ENCODE measurements at places on chromosomes 4 and X.

GRCh38 chrX:64188901-64189300, 16.6 kb downstream of the AMER1 start:
- DNase-seq = no peak

DNA sequence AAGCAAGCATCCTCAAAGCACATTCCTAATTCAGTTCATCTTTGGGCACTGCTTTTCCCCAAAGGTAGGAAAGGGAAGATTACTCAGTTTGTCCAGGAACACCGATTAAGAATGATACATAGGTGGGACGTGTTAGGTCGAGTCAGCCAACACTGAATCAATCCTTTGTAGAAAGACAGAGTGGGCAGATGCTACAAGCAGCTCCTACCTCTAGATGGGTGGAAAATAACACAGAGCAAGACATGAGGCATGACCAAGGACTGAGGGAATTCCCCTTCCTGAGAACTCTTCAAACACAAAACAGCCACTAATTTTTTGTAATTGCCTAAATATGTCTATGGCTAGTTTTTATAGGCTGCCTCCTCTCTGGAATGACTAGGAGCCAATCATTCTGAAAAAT, 331.7 kb downstream of the HNRNPD start:
- DNase-seq = no peak

DNA sequence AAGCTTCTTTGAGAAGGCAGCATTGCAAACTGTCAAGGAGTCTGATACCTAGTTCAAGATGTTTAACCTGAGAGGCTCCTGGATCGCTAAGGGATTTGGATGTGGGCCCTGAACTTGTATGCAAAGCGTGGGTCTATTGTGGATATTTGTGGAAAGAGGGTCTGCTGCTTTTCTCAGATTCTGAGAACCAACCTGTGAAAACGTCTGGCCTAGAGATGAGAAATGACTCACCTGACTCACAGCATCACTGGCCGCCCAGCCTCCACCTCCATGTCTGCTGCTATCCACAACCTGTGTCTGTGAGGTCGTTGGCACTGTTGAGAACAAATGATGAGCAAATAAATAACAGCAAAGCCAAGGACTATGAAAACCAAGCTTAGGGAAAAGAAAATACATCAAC, 33.3 kb upstream of the PROM1 start:
- no peak for DNase-seq

DNA sequence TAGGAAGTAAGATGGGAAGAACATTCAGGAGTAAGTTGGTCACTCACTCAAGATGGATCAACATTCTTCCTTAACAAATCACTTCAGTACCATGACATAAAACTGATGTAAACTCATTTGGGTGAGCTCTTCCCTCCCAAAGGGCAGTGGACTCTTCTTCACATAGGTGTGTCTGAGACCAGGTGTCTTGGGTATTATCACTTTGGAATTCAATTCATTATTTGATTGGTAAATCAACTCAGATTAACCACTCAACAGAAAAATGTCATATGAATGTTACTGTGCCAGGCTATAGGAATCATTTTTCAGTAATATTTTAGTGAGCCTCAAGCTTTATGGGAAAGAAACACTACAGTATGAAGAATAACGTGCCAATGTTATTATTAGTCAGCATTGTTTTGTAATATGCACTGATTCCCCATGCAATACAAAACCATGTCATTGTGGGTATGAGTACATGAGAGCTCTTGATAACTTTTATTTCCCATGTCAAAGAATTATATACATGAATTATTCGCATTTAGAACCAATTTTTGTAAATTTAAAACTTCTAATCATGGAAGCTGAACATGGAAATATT, 58.6 kb upstream of the ETNPPL start:
- no peak for DNase-seq

GRCh38 chrX:2684256-2684655, 6.8 kb upstream of the CD99 start:
- no peak for DNase-seq

DNA sequence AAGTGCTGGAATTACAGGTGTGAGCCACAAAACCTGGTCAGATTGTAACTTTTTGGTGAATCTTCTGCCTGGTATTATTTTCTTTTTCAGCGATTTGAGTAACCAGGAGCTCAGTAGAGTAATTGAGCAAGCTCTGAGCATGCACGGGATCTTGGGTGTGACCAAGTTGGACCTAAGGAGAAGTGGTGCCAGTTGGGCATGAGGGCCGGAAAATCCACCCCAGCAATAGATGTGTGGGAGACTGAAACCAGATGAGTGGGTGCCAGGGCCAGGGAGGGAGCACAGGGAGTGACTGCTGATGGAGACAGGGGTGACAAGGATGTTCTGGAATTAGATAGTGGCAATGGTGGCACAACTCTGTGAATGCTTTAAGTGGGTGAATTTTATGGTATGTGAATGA, 3.7 kb upstream of the CCNQ start:
- DNase-seq = no peak

- no peak for DNase-seq
These were observed 50.4 kb downstream of the SPRY1 start for GRCh38 chr4:123446865-123447474.

GRCh38 chr4:147732518-147733235, 789 bp downstream of the ARHGAP10 start:
- no peak for DNase-seq

DNA sequence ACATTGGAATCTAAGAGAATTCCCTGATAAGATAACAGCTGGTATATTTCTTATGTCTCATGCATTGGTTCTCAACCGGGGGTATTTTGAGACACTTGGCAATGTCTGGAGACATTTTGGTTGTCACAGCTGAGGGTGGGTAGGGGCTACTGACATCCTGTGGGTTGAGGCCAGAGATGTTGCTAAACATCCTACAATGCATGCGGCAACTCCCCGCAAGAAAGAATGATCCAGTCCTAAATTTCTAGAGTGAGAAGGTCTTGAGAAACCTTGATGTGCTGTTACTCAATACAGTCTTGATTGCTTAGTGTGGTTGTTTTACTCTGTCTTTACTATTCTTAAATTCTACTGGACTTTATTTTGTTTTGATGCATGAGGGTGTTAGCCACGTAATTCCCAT, 287.2 kb downstream of the FRMPD4 start:
- no peak for DNase-seq

- peak; percentile 0 for DNase-seq
These were observed 108.3 kb upstream of the KLHL4 start for GRCh38 chrX:87409113-87409841.

DNA sequence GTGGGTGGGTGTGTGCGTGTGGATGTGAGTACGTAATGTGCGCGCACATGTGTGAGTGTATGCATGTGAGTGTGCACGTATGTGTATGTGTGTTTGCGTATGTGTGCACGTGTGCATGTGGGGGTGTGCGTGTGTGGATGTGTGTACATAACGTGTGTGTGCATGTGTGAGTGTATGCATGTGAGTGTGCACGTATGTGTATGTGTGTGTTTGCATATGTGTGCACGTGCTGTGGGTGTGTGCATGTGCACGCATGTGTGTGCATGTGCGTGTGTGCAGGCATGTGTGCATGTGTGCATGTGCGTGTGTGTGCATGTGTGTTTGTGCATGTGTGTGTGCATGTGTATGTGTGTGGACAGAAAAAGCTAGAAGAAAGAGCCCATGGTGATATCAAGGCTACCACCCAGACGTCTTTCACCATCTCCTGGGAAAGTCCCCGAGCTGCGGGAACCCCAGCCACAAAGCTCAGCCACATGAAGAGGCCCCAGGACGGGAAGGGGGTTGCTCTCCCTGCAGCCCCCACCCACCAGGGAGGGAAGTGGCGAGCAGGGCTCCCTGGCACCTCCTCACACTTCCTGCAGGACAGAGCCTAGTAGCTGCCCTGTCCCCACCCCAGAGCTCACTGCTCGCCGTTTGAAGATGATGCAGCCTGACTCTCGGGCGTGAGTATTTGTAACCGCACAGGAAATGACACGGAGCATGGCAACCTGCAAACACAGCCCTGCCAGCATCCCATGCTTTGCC, 108.3 kb downstream of the DCTD start:
- DNase-seq = no peak

DNA sequence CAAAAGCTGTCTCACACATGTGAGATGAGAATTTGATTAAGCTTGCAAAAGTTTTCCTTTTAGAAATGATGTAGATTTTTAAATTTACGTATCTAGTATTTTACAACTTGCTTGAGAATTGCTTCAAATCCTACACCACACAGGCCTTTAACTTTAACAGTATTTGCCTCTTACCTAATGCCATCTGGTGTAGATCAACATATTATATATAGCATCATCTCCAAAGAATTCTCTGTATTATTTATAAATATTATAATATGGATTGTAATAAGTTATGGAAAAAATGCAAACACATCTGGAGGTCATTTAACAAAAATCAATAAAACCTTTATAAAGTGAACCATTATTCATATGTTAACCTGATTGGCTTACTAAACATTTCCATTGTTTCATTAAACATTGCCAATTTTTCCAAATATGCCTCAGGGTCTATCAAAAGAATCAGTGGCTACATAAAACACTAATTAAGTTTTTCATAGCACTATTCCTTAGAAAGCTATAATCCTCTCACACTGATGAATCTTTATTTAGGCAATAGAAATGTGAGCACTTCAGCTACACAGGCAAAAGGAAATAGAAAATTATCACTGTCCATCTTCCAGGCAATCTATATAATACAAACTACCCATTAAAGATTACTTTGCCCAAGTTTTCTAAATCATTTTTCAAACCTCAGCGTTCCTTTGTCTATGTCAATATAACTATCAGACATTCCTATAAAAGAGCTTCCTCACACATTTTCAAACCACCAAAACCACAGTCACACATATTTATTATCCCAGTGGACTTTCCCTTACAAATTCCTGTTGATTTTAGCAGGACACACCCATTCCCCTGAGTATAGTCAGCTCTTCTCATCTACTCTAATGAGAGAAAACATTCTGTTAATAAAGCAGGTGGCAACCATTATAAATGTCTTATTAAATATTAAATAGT, 83.5 kb upstream of the INTU start:
- no peak for DNase-seq

DNA sequence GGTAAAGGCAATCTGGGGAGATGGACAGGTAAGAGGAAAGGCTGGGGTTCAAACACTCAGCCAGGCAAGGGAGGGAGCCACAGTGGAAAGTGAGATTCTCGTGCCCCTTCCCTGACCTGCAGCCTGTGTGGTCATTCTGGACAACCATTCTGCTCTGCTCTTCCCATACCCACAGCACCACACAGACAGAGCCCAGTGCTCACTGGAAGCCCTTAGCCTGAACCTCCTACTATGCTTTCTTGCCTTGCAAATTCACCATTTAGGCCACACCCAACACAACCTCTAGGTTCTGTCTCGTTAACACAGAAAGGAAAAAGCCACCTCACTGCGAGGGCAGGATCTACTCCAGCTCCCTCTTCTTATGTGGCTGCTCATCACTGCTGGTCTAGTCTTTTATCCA, 92.7 kb downstream of the SHISA3 start:
- DNase-seq = no peak

DNA sequence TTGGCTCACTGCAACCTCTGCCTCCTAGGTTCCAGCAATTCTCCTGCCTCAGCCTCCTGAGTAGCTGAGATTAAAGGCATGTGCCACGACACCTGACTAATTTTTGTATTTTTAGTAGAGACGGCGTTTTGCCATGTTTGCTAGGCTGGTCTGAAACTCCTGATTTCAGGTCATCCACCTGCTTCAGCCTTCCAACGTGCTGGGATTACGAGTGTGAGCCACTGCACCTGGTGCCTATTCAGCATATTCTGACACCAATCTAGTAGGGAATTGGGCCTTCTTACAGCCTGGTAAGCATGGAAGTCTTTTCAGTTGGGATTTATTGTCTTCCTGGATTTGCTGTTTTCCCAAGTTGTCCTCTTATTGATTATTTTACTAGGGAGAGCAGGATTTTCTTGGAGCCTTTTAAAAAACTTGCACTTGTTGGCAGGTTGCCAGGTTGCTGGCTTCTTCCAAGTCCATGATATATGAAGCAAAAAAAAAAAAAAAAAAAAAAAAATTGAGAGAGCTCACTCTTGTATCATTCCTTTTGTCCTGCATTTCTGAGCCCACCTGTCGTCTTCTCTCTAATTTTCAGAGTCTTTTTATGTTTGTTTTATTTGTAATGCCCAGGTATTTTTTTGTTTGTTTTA, 43.7 kb downstream of the TMPRSS11E start:
- no peak for DNase-seq

DNA sequence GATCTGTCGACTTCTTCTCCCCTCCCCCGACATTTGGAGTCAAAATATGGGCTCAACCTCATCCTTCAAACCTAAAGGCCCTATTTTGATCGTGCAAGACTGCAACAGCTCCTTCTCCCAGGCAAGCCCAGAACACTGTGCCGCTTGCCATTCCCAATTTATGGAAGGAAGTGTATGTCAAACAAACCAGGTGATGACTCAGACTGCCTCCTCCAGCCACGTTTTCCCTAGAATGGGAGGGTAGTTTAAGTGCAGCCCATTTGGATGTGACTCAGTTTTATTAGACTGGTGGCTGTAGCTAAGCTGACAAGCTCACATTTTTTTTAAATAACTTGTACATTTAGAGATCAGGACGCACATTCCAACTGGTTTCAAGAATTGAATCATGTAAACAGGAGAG, 570.4 kb upstream of the DIPK2B start:
- DNase-seq = no peak

- peak; percentile 47 for DNase-seq
These were observed 206.5 kb upstream of the STK26 start for GRCh38 chrX:131816551-131817136.

- no peak for DNase-seq
These were observed 133.9 kb downstream of the TET2 start for GRCh38 chr4:105280338-105281123.

DNA sequence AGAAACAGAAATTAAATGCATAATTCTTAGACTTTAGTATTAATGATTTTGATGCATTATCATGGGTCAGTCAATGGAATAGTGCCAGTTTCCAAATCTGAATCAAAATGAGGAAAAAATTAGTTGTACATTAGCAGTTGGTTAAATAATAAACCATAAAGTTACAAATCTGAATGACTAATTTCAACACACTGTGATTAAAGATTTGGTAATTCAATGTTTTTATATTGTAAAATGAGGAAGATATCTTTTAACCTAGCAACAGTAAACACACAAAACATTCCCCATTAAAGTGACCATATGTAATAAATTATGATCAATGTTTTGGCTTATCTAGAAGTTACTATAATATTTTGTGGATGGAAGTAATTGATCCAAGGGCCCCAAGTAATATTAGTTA, 1.6 kb downstream of the FBXO8 start:
- no peak for DNase-seq

DNA sequence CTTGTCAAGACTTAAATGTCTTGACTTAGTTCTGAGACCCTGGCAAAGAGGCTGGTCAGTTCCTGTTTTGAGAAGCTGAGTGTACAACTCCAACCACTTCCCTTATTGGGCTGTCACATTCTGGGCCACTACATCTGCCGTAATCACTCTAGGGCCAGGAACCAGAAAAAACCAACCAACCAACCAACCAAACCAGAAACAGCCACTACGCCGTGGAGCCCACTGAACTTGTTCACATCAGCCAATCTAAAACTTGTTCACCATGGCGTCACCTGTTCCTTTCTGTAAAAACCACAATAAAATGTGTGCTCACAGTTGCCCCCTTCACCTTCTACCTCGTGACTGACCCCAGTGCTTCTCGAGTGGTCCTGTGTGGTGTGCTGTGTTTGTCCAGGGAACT, 107.3 kb downstream of the JADE1 start:
- DNase-seq = peak; percentile 5

All from hypothalamus (tissue), 51 donors.